ENCODE measurements at places on chromosomes 6 and 20.

- DNase-seq: no peak
Measured at GRCh38 chr6:14240411-14241166, 123.0 kb downstream of the CD83 start.

- no peak for DNase-seq
Measured at GRCh38 chr20:21796059-21796458, 90.6 kb downstream of the PAX1 start.

- DNase-seq: no peak
Measured at GRCh38 chr20:30816182-30816645, 441.2 kb upstream of the DEFB115 start.

DNA sequence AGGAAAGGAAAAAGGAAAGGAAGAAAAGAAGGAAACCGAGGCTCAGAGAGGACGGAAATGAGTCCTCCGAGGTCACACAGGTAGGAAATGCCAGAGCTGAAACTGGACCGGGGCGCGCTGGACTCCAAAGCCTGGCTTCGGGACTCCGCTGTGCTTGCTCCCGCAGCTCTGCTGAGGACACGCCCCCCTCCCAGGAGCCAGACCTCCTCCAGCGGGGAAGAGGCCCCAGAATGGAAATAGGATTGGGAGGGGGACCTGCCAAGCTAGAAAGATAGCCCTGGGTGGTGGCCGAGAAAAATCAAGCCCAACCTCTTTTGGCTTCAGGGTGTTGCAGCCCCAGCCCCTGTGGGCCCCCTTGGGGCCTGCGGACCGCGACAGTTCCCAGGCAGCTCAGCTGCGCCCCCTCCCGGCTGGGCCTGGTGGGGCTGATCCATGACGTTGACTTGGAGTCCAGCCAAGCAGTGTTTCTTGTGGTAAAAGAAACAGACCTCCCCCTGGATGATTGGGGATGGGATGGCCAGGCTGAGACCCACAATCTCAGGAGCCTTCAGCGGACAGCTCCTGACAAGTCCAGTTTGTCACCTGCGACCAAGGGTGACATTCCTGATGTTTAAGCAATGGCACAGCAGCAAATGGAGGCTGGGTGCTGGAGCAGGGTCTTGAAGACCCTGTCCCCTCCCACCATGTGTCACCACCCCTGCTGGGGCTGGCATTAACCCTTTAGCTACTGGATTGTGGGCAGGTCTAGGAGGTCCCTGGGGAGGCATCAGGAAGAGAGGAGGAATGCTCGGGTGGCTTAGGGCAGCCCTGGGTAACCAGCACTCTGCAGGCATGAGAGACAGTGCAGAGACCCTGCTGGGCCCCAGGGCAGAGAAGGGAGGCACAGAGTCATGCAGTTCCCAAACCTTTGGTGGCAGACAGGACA is 55.4 kb downstream of the RIPOR3 start:
- DNase-seq: no peak

- DNase-seq: no peak
Measured at GRCh38 chr6:116011520-116011919, 49.2 kb downstream of the FRK start.

DNA sequence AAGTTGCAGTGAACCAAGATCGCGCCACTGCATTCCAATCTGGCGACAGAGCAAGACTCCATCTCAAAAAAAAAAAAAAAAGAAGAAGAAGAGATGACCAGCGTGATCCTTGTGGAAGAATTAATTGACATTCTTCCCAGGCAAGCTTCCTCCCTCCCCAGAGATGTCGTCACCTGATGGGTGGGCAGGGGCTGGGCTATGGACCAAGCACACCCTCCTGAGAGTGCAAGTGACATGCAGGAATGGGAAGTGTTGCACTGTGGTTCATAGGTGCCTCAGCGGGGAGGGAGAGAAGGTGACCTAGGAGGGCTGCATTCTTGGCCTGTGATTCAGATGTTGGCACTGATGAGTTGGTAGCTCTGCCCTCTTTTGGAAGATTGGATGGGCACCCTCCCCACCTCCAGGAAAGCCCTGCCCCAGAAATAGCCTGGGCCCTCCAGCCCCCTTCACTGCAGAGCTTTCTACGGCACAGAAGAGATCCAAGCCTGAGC is 37.8 kb downstream of the TAF8 start:
- DNase-seq: no peak

DNA sequence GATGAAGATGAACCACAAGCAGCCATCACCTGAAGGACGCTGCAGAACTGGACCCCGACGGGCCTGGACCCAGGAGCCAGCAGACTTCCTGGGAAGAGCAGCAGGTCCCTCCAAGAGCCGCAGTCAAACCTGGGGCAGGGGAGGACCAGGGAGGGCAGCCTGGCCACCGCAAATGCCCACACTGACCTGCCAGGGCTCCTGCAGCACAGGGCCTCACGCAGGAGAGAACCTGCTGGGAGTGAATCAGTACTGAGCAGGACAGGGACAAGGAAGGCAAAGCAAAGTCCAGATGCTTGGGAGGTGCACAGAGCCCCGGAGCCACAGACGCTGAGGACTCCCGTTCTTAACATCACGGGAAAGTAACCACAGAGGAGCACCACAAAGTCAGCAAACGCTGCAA is 75.2 kb downstream of the TAF4 start:
- DNase-seq: no peak

GRCh38 chr6:154140743-154141142 is 101.7 kb downstream of the OPRM1 start:
- DNase-seq: no peak

- no peak for DNase-seq
Measured at GRCh38 chr6:129215916-129216520, 333.1 kb downstream of the LAMA2 start.

DNA sequence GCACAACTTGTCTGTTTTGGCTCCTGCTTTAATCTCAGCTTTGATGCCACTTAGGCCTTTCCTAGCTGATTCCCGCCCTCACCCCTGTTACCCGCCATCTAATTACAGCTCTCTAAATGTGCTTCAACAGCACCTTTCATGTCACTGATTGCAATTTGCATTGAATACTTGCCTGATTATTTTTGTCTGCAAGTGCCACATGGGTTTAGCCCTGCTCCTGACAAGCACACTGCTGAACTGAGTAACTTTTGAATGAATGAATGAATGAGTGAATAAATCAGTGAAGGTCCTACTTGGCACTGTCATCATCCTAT is 591 bp upstream of the DCBLD1 start:
- no peak for DNase-seq

DNA sequence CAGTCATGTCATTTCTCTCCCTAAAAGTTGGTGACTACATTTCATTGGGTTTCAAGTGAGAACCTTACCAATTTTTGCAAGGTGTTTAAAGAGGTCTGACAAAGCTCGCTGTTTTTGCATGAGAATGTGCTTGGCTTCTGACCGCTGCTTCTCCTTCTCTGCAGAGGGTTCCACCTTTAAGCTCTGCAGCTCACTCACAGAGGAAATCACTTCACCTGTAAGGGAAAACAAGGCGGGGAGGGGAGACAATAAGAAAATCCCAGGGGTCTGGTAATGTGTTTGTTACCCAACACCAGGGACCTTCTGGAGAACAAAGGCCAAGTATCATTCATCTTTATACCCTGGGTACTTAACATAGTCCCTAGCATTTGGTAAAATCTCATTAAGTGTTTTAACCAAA is 40.0 kb upstream of the LYRM2 start:
- no peak for DNase-seq

Measured in T-helper 22 cell (primary cell).